ENCODE measurements at places on chromosomes 1 and 21.

- no peak for DNase-seq
Measured at GRCh38 chr1:52551507-52552235, 1.2 kb downstream of the TUT4 start.

DNA sequence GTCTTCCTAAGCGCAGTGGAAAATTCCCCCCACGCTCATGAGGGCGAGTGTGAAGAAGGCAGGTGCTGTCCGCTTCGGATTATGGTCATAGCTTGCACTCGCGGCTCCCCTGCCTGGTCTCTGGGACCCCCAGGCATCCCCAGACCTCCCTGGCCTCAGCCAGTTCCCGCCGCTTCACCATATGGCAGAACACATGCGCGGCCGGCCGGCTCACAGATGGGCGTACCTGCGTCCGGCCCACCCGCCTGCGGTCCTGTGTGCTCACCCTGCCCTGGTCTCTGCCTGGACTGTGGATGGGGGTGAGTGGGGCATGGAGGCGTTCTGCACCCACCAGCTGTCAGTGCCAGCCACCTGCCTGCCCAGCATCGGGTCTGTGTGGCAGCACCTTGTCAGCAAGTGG, 34.1 kb downstream of the PRKCZ start:
- no peak for DNase-seq

DNA sequence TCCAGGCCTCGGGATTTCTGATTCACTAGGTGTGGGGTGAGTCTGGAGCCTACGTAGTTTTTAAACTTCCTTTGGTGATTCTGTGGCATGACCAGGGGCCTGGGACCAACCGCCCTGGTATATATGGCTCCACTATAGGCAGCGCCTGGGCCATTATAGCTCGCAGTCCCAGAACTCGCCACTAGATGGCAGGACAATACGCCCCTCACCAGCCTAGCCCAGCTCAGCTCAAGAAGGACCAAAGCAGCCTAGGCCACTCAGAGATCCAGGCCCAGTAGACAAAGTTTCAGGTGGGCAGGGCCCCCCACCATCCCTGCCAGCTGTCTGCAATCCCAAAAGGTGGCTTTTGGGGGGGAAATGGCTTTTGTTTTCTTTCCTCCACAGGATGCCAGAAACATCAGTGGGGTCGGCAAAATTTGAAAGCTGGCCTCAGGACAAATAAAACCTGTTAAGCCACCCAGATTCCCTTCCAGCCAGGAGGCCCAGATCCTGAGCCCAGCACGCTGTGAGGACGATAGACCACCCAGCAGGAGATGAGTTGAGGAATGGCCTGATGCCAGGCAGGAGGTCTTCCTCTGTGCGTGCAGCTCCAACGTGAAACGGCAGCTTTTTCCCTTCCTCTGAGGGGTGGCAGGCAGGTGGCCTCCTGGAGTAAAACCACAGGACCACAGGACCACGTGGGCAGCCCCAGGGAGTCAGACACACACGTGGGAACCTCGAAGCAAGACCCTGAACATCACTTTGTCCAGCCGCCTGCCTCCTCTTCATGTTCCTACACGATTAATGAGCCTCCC, 24.8 kb upstream of the TMEM51 start:
- peak; percentile 44 for DNase-seq

DNA sequence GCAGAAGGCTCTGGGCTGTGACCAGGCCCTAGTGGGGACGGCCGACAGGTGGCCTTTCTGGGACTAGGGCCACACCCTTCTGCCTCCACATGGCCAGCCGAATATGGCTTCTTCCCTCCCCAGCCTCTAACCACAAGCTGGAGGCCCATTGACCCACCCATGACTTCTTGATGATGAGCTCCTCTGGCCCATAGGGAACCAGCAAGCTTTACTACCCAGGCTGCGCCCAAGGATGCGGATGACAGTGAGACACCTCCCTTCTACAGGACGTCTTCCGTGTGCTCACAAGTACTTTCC, 41.0 kb downstream of the LDLRAD2 start:
- no peak for DNase-seq

GRCh38 chr1:33777337-33777736, 86.5 kb upstream of the HMGB4 start:
- no peak for DNase-seq

- DNase-seq: no peak
Measured at GRCh38 chr1:117364240-117364639, 3.0 kb upstream of the MAN1A2 start.
